ENCODE measurements at places on chromosomes 6 and 20. TPM values are rescaled to one million over a fixed set of nuclear protein-coding genes. Genes with fewer than 3 reads are reported as not detected.
A peak's percentile ranks its signal among the peaks of the same experiment; 100 is the strongest.

DNA sequence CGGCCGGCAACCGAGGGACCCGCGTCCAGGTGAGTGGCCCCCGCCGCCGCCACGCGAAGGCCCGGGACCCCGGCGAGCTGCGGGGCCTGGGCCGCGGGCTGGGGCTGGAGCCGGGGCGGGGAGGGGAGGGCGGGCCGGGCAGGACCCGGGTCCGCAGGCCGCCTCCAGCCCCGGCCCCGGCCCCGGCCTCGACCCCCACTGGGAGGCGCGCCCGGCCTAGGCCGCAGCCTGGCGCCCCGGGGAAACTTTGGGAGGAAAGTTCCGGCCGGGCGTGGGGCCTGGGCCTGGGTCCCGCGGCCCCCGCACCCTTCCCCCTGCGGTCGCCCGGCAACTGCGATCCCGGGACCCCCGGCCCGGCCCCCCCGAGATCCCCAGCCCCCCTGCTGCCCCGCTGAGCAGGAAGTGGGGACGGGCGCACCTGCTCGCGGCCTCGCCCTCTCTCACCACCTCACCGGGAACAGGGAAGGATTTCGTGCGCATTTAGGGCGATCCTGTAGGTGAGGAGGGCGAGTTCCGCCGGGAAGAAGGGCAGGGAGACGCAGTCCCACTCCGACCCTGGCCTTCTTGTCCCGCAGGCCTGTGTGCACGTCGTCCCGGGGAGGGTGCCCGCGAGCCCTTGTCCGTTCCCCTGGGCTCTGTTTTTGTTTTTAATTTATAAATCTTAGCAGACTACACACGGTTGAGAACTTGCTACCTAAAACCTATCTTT is 402 bp downstream of the OSBPL2 start:
- H3K4me3 ChIP-seq = peak overlapping the region; percentile 75
- no peaks in the 10 kb centered on the region for H3K36me3 ChIP-seq
- peak overlapping the region; percentile 68 for H3K27ac ChIP-seq
- peak; percentile 50 for DNase-seq

- DNase-seq = no peak
- H3K27ac ChIP-seq = no peak overlapping the region
- no peak overlapping the region for H3K4me3 ChIP-seq
- no peaks in the 10 kb centered on the region for H3K27me3 ChIP-seq
- H3K36me3 ChIP-seq = no peaks in the 10 kb centered on the region
- no peaks in the 10 kb centered on the region for H3K4me1 ChIP-seq
Measured at GRCh38 chr20:62357681-62358080, 9.4 kb downstream of the LAMA5 start.

DNA sequence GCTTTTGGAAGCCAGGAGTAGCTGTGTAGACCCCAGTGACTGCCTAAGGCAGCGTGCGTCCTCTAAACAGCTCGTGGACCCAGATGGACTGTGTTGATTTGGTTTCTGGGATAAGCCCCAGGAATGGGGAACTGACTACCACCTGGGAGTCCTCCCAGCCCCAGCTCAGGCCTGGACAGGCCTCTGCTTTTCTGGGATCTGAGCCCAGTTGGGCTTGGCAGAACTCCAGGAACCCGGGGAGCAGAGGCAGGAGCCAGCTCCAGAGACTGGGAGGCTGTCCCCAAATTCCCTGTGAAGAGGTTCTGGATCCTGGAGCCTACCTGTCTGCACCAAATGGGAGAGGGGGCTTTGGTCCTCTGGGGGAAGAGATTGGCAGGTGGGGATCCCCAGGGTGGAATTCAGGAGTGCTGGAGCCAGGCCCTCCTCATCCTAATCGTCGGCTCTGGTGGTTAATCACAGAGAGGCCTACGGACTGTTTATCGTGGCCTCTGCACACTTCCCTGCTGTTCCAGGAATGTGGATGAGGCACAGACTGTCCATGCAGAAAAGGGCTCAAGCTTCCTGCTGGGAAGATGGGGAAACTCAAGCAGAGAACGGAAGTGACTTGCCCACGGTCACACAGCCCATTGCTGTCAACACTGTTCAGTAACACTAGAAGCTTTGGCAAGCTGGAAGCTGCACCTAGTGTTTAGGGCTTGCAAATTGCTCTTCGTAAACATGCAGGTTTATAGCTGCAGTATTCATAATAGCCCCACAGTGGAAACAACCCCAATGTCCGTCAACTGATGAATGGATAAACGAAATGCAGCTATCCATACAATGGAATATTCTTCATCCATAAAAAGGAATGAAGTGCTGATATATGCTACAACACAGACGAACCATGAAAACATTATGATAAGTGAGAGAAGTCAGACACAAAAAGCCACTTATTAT is 100.6 kb downstream of the KCNB1 start:
- H3K4me3 ChIP-seq = no peak overlapping the region
- DNase-seq = no peak
- no peaks in the 10 kb centered on the region for H3K36me3 ChIP-seq
- peaks cover 2% of the 10 kb centered on the region for H3K4me1 ChIP-seq

DNA sequence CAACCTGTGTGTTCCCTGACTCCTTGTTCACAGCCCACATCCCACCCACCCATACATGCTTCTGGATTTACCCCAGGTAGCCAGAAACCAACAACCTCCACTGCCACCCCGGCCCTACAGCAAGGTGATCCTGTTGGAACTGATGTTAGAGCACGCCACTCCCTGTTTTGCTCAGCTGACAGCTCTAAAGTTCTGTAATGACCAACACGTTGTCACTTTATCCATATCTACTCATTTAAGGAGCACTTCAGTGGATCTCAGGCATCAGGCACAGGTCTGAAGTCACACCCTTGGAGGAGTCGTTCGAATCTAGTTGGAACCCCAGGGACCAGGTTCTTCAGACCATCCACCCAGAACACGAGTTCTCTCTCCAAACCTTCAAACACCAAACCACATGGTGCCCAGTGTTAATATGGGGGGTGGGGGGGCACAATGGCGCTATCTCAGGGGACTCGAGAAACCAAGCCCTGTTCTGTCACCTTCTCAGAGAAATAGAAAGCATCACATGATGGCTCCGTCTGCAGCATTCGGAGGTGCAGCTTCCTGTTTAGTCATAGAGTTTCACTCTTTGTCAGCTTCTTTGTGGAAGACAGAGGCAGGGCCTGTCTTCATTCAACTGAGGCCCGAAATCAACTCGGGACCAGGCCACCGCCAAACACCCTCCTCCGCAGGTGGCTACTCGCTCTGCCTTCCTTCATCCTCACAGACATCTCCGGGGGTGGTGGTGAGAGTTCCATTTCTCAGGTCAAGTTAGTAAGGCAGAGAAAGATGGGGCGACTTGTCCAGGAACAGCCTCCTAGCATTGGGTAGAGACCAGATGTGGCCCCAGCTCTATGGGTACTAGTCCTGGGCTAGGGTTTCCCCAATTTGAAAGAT is 142.2 kb downstream of the NFATC2 start:
- H3K4me1 ChIP-seq = peaks cover 69% of the 10 kb centered on the region
- H3K27ac ChIP-seq = peak overlapping the region; percentile 96
- no peaks in the 10 kb centered on the region for H3K27me3 ChIP-seq
- peaks cover 40% of the 10 kb centered on the region for H3K36me3 ChIP-seq
- peak; percentile 72 for DNase-seq
- peak overlapping the region; percentile 75 for H3K4me3 ChIP-seq

DNA sequence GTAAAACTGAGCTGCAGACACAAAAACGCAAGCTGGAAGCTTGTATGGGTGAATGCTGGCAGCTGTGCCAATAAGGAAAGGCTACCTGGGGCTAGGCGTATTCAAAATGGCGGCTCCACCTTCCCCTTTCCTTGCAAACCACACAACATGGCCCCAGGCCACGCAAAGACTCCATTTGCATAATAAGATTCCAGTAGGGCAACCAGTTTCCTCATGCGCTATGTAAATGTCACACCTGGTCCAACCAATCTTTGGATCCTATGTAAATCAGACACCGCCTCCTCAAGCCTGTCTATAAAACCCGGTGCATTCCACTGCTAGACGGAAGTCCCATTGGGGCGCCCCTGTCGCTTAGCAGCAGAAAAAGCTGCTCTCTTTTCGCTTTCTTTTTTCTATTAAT is 505.9 kb upstream of the BTBD3 start:
- H3K4me3 ChIP-seq = no peak overlapping the region
- no peaks in the 10 kb centered on the region for H3K36me3 ChIP-seq
- no peak overlapping the region for H3K27ac ChIP-seq
- H3K4me1 ChIP-seq = no peaks in the 10 kb centered on the region

- H3K4me1 ChIP-seq = no peaks in the 10 kb centered on the region
- H3K36me3 ChIP-seq = peaks cover 1% of the 10 kb centered on the region
- H3K27ac ChIP-seq = no peak overlapping the region
- no peak overlapping the region for H3K4me3 ChIP-seq
- peaks cover 1% of the 10 kb centered on the region for H3K27me3 ChIP-seq
- no peak for DNase-seq
Measured at GRCh38 chr20:62337558-62338293, 29.4 kb downstream of the LAMA5 start.

DNA sequence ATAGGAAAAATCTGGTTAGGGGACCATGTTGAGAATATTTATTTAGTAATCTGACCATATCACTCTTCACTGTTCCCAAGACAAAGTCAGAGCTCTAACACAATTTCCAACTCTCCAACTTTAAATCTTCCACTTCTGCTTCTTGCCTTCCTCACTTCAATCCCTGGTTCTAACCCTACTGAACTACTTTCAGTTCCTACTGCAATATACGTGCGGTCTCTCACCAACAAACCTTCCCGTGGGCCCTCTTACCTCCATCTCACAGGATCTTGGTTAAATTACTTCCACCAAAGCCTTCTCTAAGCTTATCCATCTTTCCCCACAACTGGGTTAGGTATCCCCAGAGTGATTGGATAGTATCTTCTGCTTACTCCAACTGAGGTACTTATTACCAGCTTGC is 8.0 kb downstream of the EIF2S2 start:
- H3K4me1 ChIP-seq = peaks cover 57% of the 10 kb centered on the region
- H3K27ac ChIP-seq = peak overlapping the region; percentile 50
- no peak overlapping the region for H3K4me3 ChIP-seq

- H3K36me3 ChIP-seq = no peaks in the 10 kb centered on the region
- no peak overlapping the region for H3K4me3 ChIP-seq
- H3K27ac ChIP-seq = no peak overlapping the region
- DNase-seq = no peak
- peaks cover 21% of the 10 kb centered on the region for H3K4me1 ChIP-seq
- H3K27me3 ChIP-seq = peaks cover 7% of the 10 kb centered on the region
Measured at GRCh38 chr6:36824253-36824652, 15.0 kb downstream of the CPNE5 start.

The WFDC12 gene
- not detected for total RNA-seq

The ECT2L gene
- not detected for total RNA-seq

The GLO1 gene
- 88.8 TPM for total RNA-seq

The CLPSL2 gene
- total RNA-seq = not detected

The NDRG3 gene
- total RNA-seq = 35.5 TPM

Measured in activated naive CD8-positive, alpha-beta T cell treated with anti-CD3 and anti-CD28 coated beads, Interleukin-2, amount 10 ng/mL, durations not matched to agents 7 days and 5 days (primary cell).